ENCODE measurements at places on chromosomes 2 and 18.

GRCh38 chr2:142822190-142822589, 55.3 kb upstream of the KYNU start:
- DNase-seq: no peak

DNA sequence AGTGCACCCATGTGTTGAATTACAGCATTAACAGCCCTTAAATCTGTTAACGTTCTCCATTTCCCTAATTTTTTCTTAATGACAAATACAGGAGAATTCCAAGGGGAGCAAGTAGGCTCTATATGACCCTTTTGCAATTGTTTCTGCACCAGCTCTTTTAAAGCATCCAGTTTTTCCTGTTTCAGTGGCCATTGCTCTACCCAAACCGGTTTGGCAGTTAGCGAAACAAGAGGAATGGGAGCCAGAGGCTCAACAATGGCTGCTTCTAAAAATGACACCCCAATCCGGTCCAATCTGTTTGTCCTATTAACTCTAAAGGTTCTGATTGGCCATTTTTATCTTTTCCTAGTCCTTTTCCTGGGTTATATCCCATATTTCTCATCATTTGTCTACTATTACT, 15.1 kb upstream of the SUCLG1 start:
- peak; percentile 53 for DNase-seq

- no peak for DNase-seq
Observed at GRCh38 chr2:16862471-16862870, 196.8 kb upstream of the CYRIA start.

DNA sequence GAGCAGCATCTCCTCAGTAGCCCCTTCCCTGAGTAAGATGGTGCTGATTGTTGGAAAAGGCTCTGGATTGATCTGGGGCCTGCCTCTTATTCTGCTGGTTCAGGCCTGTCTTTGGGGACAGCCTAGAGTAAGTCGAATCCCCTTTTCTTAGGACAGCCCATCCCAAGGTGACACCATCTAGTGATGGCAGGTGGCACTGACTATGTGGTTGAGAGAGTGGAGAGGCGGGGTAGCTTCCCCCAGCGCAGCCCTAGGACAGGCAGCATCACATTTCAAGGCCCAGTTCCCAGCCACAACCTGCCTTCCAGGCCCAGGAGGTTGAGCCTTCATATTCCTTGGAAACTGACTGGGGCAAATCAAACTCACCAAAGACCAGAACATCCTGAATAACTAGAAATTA, 69.1 kb upstream of the B3GNT7 start:
- no peak for DNase-seq

DNA sequence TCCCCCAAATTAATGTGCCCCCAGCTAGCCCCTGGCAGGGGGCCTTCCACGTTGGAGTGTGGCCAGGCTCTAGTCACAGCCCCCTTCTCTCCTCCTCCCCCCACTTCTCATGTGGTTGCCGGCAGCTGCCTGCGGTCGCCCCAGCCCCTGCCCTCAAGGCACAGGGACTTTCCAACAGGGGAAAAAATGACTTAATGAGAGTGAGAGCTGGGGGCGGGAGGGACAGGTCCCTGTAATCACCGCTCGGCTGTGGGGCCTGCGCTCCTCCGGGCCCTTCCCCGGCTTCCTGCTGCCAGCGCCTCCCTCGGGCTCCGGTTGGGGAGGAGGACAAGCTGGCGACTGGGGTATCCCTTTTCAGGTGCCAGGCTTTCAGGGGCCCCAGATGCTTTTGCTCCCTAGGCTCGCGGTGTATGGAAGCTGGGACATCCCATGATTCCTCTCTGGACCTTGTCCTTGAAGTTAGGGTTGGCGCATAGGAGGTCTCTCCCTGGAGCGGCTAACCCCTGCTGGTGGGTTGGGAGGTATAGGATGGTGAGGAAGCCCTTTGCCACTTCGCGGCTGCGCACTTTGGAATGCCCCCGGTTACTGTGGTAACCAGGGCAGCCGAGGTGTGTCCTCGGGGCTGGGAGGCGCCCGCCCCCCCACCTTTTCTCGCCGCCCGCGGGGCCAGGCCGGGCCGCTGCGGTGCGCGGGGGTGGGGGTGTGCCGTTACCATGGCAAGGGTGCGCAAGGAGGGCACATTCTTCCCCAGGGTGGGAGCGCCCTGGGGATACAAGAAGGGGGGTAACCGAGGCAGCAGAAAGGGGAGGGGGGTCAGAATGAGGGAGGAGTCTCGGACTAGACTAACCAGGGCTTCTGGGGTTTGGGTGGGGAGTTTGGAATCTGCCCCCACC, 16.1 kb downstream of the WNT10A start:
- peak; percentile 23 for DNase-seq

DNA sequence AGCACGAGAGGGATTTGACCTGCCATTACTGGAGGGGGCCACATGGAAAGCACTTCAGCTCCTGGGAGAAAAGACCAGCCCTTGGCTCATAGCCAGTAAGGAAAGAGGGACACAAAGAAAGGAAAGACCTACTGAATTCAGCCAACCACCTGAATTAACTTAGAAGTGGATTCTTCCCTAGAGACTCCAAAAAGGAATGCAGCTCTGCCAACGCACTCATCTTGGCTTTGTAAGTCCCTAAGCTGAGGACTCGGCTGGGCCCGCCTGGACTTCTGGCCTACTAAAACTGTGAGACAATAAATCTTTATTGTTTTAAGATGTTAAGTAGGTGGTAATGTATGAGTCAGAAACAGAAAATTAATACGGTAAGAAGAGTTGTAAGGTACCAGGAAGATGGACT, 11.5 kb downstream of the ATF2 start:
- DNase-seq: no peak

DNA sequence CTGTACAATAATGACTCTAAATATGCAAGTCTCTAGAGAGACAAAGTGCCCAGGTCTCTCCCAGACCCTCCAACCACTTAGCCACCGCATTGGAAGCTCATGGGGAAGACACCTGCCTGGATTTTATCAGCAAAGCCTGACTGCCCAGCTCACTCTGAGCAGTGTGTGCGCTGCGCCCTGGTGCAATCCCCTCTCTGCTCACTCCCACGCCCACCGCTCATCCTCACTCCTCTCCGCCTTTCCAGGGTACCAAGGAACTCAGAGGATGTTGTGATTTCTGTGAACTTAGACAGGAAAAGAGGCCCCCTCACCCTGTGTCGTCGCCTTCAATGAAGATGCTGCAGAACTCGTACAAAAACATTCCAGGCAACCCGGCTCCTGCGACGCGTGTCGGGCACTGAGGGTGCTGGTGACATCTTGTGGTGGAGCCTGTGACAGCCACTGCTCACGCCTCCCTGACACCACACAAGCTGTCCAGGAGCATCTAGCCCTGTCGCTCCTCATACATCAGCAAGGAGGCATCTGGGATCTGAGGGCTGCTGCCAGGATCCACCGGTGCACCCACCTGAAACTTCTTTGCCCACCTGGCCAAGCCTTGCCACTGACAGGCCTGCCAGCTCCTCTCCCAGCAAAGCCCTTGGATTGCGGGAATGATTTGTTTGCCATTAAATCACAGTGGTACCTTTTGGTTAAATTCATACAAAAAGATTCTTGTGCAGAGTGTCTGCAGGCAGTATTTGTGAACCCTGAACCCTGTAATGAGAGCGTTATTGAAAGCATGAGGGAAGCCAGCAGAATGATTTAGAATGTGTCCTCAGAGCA, 220.4 kb downstream of the ZNF516 start:
- no peak for DNase-seq

GRCh38 chr2:196244966-196245365, 73.6 kb upstream of the STK17B start:
- no peak for DNase-seq

- DNase-seq: no peak
Observed at GRCh38 chr2:217325251-217325650, 465.4 kb upstream of the TNP1 start.

GRCh38 chr2:120861576-120862191, 126.0 kb downstream of the GLI2 start:
- DNase-seq: no peak

DNA sequence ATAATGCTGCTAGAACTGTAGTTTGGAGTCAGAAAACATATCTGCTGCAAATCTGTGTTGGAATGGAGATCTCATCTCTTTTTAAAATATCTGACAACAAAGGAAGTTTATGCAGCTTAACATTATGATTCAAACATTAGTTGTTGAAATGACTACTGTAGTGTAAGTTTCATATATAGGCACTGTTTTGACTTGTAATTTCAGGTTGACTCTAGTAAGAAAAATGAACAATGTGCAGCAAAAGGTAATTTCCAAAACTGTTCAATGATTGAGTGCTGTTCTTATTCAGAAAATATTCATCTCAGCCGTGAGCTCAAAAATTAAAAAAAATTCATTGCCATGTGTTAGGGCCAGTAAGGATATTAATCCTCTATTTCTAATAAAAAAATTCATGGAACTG, 48.5 kb downstream of the CCDC138 start:
- no peak for DNase-seq

DNA sequence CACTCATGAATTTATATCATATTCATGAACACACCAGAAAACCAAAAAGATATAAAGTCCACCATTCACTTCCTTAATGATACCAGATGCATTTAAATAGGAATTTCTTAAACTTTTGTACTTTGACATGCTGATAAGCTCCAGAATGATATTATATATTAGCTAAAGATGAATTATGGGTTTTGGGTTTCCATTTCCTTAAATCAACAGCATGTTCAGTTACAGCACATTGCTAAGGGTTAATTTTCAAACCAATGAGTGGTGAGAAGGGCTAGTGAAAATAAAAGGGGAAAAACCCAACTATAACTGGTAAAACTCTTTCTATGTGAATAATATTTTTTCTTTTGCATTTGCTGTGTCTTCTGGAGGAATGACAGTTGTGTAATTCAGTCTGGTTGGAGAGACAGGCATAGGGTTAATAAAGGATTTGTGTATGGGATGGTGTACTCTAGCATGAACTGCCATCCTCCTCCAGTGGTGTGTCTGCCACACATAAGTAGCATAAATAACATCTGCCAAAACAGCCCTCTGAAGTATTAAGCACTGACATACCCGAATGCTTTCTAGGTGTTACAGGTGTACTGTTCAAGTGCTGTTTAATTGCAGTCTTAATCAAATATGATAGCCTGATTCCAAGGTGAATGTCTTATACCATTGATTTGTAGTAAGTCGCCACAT, 19.3 kb upstream of the CPS1 start:
- DNase-seq: no peak
